Activated T-helper 1 cell treated with anti-CD3 and anti-CD28 coated beads, Interleukin-12 subunit alpha, Interleukin-12 subunit beta, Interleukin-2, Interleukin-4 antibody, amounts not matched to agents 30 ng/mL and 10 ng/mL and 1 ng/mL, durations not matched to agents 14 hours and 24 hours and 36 hours (primary cell): ENCODE measurements at places on chromosomes 1 and 21. TPM values are rescaled to one million over a fixed set of nuclear protein-coding genes. Genes with fewer than 3 reads are reported as not detected.

The MARCKSL1 gene
- total RNA-seq, result 31.6 and 31.8 TPM in 2 replicates

The SDC3 gene
- total RNA-seq, result 0.26 and 0.34 TPM in 2 replicates

The VANGL2 gene
- not detected in 2 replicates for total RNA-seq

The HNRNPU gene
- 566 and 573 TPM in 2 replicates for total RNA-seq

The LGALS8 gene
- total RNA-seq, result 56.6 and 66.2 TPM in 2 replicates

The POU3F1 gene
- 1.5 and 1.8 TPM in 2 replicates for total RNA-seq

The MPL gene
- total RNA-seq, result not detected in 2 replicates

The IFI44L gene
- 16.7 and 21.8 TPM in 2 replicates for total RNA-seq

The SIK1 gene
- total RNA-seq, result 5.5 and 8.6 TPM in 2 replicates

The USP33 gene
- total RNA-seq, result 49.9 and 53.1 TPM in 2 replicates

The GBP1 gene
- 39.1 and 39.5 TPM in 2 replicates for total RNA-seq

The OR2C3 gene
- not detected in 2 replicates for total RNA-seq

The CHODL gene
- total RNA-seq, result not detected in 2 replicates

The TADA1 gene
- total RNA-seq, result 15.6 and 17.3 TPM in 2 replicates

The ELF3 gene
- total RNA-seq, result 0.23 and 0.59 TPM in 2 replicates

The APOBEC4 gene
- not detected in 2 replicates for total RNA-seq

The LCE3E gene
- total RNA-seq, result not detected in 2 replicates

The HORMAD1 gene
- not detected in 2 replicates for total RNA-seq

The C1QTNF12 gene
- 2.2 and 4.1 TPM in 2 replicates for total RNA-seq

The KRTAP19-1 gene
- not detected in 2 replicates for total RNA-seq

The C1QC gene
- total RNA-seq, result not detected in 2 replicates

The SOX13 gene
- total RNA-seq, result 0.23 TPM in 1 of 2 replicates, not detected in the other

The HIVEP3 gene
- 75.4 and 76.7 TPM in 2 replicates for total RNA-seq

The HFM1 gene
- total RNA-seq, result not detected in 2 replicates

The RAB3B gene
- 0.05 TPM in 2 replicates for total RNA-seq

The LRRN2 gene
- not detected in 2 replicates for total RNA-seq

The KIAA0319L gene
- total RNA-seq, result 42.5 and 43.6 TPM in 2 replicates

The SMIM1 gene
- total RNA-seq, result 1.0 and 1.2 TPM in 2 replicates

The SOAT1 gene
- 48.7 and 49.0 TPM in 2 replicates for total RNA-seq

The NMNAT2 gene
- not detected in 2 replicates for total RNA-seq

The E2F2 gene
- total RNA-seq, result 32.0 and 33.5 TPM in 2 replicates

The CAMK2N1 gene
- total RNA-seq, result 1.8 and 1.9 TPM in 2 replicates

The PCP4 gene
- not detected in 2 replicates for total RNA-seq

The MNDA gene
- total RNA-seq, result not detected in 2 replicates

The CNR2 gene
- not detected in 2 replicates for total RNA-seq

The RAB25 gene
- total RNA-seq, result 0.18 TPM in 1 of 2 replicates, not detected in the other

The HRNR gene
- total RNA-seq, result not detected in 2 replicates

The AGT gene
- not detected in 2 replicates for total RNA-seq

The LAMC1 gene
- 0.44 and 0.49 TPM in 2 replicates for total RNA-seq

The OR10Z1 gene
- not detected in 2 replicates for total RNA-seq

The TLCD4 gene
- total RNA-seq, result 0.02 TPM in 1 of 2 replicates, not detected in the other

The TMIGD3 gene
- total RNA-seq, result not detected in 2 replicates

The DMRTA2 gene
- total RNA-seq, result not detected in 2 replicates
